Activated T-cell treated with anti-CD3 and anti-CD28 coated beads, Interleukin-2, amount 50 U/mL, for 72 hours (primary cell): ENCODE measurements at places on chromosomes 6 and 20.

GRCh38 chr20:5797843-5798462 is 47.8 kb downstream of the SHLD1 start:
- DNase-seq = no peak

- DNase-seq = no peak
Measured at GRCh38 chr6:70150521-70150920, 152.4 kb downstream of the COL9A1 start.

- peak; percentile 18 for DNase-seq
Measured at GRCh38 chr20:52975029-52975732, 3.0 kb downstream of the TSHZ2 start.

GRCh38 chr20:20528861-20529260 is 161.0 kb downstream of the INSM1 start:
- DNase-seq = no peak
